ENCODE measurements at places on chromosomes 12 and 14.

DNA sequence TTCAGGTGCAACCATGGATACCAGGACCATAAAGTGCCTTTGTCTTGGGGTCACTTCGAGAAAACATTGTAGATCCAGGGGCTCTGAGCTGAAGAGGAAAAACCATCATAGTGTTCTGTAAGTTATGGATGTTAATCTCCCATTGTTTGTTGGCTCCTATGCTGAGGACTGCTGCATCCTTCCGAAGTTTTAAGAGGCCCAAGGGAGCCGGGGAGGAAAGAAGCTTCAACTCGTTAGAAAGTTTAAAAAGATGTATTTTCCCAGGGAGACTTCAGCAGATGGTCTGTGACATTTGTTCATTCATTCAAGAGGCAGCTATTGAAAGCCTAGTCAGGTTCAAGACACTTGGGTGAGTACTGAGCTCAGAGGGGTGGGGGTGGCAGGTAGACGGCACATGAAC, 378.8 kb upstream of the TBX3 start:
- no peak for DNase-seq

GRCh38 chr14:104142946-104143470, 4.6 kb downstream of the KIF26A start:
- no peak for DNase-seq

DNA sequence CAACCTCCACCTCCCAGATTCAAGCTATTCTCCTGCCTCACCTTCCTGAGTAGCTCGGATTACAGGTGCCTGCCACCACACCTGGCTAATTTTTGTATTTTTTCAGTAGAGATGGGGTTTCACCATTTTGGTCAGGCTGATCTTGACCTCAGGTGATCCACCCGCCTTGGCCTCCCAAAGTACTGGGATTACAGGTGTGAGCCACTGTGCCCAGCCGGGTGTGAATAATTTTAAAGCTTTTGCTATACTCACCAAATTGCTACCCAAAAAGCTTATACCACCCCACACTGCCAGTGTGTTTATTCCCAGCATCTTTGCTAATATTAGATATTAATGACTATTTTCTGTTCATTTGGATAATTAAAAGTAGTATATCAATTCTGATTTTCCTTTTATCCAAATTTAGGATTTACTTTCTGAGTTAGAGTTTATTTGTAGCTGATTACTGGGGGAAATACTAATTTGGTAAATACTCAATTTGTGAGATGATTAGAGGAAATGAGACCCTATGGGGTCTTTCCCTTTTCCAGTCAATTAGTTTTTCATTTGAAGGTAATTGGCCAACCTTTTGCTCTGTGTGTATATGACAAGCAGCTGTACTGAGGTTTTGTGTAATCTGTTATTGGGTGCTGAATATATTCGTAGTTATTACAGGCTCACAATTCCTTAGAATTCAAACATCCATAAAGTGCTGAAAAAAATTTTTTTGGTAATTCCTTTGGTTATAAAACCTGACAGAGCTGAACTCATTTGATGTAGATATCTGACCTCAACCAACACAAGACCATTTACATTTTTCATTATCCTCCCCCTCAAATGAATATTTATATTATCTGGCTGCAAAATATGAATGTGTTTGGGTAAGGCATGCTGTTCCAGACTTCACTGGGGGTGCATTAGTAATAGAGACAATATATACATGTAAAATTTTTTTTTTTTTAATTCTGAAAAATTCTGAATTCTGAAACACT, 73.6 kb downstream of the ANO6 start:
- DNase-seq: no peak

DNA sequence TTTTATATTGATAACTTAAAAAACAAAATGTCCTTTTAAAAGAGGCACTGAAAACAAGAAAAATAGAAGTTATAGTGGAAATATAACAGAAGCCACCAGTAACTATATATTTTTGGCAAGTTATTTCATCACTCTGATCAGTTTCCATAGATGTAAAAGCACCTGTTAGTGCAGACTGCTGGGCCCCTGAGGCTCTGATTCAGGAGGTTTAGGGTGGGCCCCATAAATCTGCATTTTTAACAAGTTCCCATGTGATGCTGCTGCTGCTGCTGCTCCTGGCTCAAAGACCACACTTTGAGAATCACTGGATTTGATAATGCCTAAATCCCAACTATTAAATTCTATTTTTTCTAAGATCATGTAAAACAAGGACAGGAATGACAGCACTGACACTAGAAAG, 251.1 kb downstream of the MED13L start:
- DNase-seq: no peak

DNA sequence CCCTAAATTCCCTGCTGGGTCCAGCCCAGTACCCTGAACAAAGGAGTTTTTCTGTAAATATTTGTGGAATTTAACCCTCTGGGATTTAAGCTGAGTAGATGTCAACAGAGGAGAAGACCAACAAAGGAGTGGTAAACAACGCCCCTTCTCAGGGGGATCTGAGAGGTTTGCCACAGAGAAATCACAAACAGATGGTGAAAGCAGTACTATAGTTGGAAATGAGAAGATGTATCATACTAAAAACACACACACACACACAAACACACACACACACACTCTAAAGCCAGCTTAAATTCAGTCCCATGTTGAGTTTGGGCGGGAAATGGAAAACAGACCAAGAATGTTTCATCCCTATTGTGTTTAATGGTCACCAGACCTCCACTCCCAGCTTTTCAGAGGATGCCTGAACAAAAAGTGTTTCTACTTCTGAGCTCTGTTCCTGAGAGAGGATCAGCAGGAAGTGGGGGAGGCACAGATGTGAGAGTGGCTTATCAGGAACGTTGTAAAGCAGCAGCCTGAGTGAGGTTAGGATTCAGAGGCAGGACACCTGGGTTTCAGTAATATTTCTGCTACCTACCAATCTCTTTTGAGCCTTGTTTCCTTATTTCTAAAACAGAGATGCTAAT, 3.2 kb downstream of the BIN2 start:
- DNase-seq: no peak

- no peak for DNase-seq
Observed at GRCh38 chr12:119829439-119829838, 47.7 kb downstream of the CIT start.

DNA sequence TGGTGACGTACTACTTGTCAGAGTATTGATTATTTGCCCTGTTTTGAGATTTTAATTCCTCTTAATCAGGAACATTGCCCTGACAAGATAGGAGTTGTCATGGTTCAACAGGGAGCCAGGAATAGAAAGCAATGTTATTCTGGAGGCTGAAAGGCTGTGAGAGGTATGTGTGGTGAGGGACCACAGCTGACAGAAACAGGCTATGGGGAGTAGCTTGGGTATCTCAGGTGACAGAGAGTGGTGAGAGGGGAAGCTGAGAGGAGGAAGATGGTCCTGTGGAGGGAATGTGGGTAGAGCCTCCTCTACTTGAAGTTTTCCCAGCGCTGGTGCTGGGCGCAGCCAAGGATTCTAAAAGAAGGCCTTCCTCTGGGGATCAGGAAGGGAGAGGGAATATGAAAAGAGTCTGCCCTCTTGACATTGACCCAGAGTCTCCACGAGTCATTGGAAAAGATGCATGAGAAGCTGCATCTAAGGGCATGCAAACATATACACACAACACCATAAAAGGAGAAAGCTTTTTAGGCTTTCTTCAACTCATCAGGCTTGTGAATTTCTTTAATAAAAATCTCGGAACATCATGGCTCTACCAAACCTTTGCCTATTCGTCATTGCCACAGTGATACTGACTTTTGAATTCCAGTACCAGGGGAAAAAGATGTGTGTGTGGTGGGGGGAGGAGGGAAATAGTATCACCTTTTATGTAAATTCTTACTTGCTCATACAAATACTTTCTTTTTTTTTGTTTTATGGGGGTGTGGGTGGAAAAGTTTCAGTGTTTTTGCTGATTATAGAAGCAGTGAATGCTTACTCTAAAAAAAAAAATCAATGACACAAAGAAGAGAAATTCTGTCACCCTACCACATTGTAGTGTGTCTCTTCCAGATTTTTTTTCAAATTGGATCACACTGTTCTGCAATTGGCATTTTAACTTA, 39.9 kb upstream of the DHRS7 start:
- DNase-seq: no peak

DNA sequence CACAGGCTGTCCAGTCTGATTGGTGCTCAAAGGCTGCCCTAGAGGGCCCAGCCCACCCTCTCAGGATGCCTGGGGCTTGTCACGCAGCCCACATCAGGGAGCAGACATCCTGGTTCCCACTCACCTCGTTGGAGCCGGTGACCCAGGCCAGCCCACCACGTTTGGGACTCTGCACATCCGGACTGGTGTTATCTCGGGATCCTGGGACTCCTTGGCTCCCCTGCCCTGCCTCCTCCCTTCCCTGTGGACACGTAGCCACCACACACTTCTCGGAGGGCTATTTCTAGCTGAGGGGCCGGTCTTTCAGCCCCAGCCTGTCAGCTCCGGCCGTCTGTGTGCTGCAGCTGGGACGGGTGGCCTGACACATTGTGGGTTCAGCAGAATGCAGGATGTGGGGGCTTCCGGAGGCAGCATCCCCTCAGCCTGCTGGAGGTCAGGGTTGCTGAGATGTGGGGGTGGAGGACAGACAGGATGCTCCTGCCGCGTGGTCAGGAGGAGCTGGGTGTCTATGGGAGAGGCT, 12.8 kb upstream of the FGF23 start:
- no peak for DNase-seq

DNA sequence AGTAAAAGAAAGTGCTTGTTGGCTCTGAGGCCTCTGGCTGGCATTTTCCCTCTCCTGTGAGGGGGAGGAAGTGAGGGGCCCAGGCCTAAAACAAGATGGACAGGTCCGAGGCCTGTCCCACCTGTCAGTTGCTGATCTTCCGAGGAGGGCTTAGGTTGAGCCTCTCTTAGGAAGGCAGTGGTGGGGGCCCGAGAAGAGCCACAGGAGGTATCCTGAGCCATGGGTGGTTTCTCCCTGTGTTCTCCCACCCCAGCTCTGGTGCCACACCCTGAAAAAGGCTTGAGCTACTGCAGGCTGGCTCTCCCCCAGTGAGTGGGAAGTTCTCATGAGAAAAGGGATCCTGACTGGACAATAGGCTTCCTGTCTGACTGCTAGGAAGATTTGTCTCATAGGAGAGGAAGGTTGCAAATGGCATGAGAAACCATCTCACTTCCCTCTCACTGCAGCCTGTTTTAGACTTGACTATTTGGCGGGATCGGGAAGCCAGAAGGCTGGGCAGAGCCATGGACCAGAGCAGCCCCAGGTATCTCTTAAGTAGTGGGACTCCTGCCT, 72.1 kb upstream of the SRSF5 start:
- no peak for DNase-seq

DNA sequence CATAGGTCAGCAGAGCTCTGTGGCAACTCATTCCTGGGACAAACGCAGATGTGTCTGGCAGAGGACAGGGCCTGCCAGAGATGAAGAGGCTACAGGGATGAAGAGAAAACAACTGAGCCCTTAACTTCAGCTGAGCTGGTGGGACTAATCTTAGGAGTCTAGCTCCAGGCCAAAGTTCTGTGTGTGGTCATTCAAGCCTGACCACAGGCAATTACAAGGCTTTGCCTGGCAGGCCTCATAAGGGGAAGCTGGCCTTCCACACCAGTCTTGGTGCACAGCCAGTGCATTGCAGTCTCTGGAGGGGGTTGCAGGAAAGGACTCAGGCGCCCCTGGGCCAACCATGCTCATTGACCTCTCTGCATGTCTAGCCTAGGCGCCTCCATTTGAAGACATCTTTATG, 127.6 kb upstream of the DAAM1 start:
- no peak for DNase-seq

DNA sequence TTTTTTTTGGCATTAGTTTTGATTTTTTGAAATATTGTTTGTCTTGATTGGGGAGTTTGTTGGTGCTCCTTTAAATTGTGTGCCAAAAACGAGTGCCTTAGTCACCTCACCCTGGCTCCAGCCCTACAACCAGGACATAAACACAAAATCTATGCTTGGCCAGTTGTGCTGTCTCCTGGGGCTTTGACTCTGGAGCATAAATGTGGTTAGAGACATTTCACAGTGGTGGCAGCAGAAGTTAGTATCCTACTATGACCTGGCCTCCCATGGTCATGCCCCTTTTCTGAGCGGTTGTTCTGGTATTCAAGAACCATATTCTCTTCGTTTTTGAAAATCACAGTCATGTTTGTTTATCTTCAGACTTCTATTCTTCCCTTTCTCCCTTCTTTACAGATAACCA, 70.7 kb upstream of the PSMA6 start:
- DNase-seq: no peak

DNA sequence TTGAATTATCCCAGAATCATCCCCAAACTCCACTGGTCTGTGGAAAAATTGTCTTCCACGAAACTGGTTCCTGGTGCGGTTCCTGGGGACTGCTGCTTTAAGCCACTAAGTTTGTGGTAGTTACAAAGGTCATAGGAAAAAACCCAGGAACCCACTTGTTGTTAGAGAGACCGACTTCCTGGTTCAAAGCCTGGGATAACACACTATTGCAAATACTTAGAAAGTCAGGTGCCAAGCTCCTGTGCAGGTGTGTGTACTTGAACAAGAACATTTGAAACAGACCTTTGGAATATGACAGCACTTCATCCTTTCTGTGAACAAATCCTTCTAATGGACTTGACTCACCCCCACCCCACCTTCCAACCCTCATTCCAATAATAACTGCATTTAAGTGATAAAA, 519.6 kb downstream of the GLT1D1 start:
- DNase-seq: no peak

DNA sequence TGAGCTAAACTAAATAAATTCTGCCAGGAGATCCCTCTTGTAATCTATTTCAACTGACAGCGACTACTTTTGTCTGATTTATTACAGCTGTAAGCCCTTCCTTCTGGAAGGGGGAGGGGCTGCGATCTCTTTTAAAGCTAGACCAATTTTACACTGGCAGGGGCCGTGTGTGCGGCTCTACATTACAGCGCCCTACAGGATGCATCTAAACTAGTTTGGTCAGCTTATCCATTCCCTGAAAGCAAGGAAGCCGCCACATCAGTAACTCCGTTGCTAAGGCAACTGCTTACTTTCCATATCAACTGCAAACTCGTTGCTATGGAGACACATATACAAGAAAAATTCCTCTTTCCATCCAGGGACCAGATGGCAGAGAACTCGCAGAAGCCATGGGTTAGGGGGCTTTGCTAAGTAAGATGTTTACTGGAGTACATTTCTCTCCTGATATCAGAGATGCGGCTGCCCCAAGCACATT, 17.4 kb downstream of the FOXN3 start:
- DNase-seq: no peak

DNA sequence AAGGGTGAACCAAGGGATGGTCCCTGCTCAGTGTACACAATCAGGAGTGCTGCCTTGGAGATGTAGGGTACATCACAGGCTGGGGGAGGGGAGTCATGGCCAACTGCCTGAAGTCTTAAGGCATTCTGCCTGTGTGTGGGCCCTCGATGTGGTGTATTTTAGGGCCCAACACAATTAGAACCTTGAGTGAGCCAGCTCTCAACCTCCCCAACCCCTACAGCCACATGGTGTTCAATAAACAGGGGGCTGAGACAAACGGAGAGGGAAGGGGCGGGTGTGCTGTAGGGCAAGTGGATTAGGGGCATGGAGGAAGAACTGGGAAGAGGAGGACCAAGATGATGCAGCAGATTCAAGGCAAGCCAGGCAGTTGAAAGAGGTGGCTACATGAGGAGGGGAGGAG, 8.6 kb upstream of the CHD4 start:
- no peak for DNase-seq

- no peak for DNase-seq
Observed at GRCh38 chr12:115451780-115452736, 768.1 kb upstream of the TBX3 start.

Measured in vagina (tissue), 2 donors.